SHP77 (cell line): ENCODE measurements at places on chromosomes 6 and 20.

DNA sequence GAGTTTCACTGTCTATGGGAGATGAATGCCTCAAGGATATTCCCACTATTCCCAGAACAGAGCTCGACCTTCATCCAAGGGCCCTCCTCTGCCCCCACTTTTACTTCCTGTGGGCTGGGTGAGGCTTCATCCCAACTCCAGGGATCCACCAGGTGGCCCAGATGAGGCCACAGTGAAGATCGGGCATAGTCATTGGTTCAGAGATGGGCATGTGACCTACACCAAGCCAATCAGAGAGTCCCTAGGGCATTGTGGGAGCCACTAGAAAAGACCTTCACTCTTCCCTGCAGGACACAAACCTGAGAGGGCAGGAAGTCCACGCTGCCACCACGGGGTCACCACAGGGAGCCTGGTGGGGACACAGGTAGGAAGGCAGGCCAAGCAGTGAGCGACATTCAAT is 72.9 kb upstream of the SLC22A16 start:
- DNase-seq, result no peak

- DNase-seq, result no peak
These were observed 16.3 kb downstream of the CCDC167 start for GRCh38 chr6:37483252-37483901.

- DNase-seq, result no peak
These were observed 316.3 kb upstream of the CNR1 start for GRCh38 chr6:88482465-88482864.

GRCh38 chr20:41094353-41095055 is 42.8 kb upstream of the PLCG1 start:
- DNase-seq, result no peak

- DNase-seq, result no peak
These were observed 266.6 kb downstream of the COL12A1 start for GRCh38 chr6:74939151-74939708.

DNA sequence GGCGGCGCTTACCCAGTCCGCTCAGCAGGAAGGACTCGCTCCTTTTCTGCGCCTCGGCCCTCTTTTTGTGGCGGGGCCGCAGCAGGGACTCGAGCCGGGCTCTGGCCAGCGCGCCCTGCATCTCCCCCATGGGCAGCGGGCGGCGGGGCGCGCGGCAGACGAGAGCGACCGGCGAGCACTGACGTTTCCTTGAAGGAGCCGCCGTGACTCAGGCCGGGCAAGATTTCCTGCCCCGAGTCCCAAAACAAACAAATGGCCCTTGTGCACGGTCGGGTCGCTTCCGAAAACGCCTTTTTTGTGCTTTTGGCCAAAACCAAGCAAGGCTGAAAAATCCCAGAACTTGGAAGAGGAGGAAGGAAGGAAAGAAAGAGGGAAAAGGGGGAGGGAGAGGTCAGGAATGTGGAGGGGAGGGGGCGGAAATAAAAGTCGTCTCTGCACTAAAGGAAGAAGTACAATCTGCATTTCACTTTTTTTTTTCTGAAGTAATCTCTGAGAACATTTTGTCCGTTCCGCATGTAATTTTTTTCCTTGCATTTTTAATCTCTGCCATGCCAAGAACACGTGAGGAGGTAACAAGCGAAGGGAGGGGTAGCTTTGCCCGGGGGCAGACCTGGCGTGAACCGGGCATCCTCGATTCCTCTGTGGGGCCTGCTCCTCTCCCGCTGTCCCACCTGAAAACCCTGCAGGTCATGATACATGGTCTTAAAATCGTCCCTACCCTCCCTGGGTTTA is 123.3 kb upstream of the SLC2A12 start:
- DNase-seq, result no peak

DNA sequence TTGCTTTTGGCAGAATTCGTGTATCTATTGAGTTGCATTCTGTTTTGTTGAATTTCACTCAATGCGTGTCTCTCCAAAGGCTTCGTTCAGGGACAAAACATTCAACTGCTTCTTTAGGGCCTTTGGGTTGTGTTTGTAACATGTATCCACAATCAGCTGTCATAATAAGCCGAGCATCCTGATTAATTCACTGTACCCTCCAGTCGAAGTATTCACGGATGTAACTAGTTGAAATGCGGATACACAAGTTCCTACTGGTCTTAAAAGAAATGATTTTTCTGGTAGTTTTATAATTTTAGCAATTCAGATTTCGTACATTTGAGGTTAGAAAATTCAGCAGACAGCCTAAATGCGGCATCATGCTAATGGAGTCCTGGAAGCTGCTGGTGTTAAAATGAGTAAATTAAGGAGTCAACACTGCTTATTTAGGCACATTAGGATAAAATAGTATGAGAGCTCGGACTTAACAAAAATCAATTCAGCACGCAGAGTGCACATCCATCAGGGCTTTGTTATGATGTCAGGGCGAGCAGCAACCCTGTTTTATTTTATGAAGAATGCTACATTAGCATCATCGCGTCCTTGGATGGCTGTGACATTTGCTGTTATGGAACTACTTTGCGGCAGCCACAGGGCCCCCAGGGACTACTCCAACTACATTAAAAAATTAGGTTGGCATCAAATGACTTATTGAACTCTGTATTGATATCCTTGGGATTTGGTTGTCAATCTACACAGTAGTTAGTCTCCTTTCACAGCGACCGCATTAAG is 489.3 kb upstream of the FLRT3 start:
- no peak for DNase-seq

- no peak for DNase-seq
These were observed 154.8 kb downstream of the PTPRK start for GRCh38 chr6:128365520-128366160.

DNA sequence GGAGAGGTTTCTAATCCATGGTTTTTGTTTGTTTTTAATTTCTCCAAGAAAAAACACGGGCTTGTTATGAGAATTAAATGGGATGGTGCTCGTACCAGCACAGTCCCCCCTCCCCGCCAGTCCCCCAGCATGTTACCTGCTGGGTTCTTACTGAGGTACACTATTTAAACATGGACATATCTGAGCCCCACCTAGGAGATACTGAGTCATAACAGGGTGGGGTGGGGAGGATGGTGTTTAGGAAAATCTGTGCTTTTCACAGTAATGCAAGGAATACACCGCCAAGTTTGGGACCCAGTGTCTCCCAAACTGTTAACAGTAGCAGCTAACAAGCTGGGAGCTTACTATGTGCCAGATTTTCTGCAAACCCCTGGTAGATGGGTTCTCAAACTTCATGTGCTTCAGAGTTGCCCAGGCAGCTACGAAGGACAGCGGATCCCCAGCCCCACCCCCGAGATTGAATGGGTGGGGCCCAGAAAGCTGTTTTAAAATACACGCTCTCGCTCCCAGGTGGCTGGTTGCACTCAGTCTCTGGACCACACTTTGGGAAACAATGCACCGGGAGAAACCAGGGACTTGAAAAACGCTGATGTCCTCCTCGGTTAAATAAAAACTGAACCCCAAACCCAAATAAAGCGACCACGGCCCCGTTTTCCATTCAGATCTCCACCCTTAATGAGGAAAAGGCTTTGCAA is 995 bp downstream of the ZFP64 start:
- DNase-seq, result no peak

DNA sequence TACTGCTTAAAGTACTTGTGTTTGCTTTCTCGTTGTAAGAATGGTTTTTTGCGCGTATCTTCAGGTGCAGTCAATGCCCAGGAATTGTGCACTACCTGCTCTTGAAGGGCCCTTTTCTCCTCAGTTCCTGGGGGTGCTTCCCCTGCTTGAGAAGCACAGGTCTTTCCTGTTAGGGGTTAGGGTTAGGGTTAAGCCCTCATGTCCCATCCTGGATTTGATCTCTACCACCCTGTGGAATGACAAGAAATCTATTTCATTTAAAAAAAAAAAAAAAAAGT is 39.6 kb upstream of the TBXT start:
- DNase-seq, result no peak

- no peak for DNase-seq
These were observed 50.1 kb upstream of the ASF1A start for GRCh38 chr6:118843685-118844390.

- no peak for DNase-seq
These were observed at the start of gene DCDC2 for GRCh38 chr6:24357336-24358218. DCDC2 (minus strand) TSS chr6:24358059; CDS start chr6:24357750, 309 bp downstream.

DNA sequence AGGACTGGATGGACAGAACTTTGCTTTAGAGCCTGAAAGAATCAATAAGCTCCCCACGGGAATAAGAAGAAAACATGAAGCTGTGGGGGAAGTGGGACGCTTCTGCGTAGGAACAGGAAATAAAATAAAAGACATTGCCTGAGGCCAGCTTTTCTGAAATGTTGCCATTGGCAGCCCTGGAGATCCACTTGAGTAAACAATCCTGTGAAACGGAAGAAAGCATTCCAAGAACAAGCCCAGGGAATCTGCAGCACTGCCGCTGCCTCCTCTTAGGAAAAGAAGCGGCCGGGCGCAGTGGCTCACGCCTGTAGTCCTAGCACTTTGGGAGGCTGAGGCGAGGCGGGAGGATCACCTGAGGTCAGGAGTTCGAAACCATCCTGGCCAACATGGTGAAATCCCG is 182.3 kb upstream of the RALGAPA2 start:
- DNase-seq, result no peak

- DNase-seq, result peak; percentile 1
These were observed 6.1 kb downstream of the C20orf173 start for GRCh38 chr20:35523298-35523888.

DNA sequence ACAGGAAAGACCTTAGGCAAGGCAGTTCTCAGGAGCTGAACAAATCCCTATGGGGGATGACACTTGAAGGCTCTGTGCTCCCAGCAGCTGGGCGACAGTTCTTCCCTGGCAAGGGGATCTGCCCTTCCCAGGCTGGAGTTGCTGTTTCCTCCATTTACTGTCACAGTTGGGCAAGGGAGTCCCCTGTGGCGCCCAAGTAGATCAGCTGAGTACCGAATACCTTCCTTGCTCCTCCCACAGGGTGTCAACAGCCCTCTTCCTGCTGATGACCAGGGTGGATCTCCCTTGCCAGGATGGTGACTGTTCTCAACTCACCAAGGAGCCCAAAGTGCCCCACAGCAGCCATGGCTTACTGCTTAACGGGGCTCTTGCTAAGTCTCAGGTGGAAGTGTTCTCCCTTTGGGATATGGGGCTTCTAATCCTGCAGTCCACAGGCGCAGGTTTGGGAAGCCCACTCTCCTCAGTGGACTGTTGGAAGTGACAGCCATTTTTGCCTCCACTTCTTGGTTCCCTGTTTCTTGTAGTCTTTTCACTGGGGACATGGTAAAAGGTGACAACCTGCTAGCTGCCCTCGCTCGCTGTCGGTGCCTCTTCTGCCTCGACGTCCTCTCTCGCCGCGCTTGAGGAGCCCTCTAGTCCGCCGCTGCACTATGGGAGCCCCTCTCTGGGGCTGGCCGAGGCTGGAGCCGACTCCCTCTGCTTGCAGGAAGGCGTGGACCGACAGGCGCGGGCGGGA is 5.7 kb upstream of the PSMG4 start:
- DNase-seq, result no peak

GRCh38 chr6:155001482-155001881 is 6.4 kb downstream of the TIAM2 start:
- no peak for DNase-seq

DNA sequence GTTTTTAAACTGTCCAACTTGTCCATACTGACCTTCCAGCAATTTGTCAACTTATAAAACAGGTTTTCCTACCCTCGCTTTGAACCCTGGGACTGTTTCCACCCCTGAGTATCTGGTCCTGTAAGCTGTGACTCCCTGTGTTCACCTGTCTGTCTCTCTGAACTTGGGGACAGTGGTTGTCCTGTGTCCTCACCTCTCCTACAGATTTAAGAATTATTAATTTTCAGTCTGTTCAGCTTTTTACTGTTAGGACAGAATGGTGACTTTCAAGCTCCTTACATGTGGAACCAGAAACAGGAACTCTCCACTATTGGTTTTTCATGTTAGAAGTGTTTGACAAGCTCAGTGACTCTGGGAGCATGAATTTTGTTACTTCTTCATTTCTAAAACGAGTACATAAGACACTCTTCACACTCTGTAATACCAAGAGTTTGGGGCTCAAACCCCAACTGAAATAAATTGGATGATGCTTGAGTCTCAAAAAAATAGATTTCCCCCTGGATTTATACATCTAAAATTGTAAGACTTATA is 713.9 kb downstream of the COL12A1 start:
- DNase-seq, result no peak

DNA sequence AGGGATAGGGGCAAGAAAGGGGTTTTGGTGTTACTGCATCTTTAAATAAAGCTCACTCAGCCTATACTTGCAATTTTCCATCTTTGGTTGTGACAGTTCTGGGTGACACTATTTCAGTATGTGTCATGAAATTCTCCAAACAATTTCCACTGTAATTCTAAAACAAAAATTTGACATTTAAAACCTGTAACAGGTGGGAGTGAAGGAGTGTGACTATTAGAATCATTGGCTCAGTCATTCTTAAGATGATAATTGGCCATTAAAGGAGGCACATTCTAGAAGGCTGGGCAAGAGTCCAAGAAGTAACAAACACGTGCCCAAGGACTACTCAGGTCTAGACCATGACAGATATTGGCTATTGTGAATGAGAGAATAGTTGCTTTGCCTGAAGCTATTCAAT is 153.3 kb upstream of the ARG1 start:
- no peak for DNase-seq

- no peak for DNase-seq
These were observed 22.7 kb upstream of the TRIM39 start for GRCh38 chr6:30304002-30304401.

DNA sequence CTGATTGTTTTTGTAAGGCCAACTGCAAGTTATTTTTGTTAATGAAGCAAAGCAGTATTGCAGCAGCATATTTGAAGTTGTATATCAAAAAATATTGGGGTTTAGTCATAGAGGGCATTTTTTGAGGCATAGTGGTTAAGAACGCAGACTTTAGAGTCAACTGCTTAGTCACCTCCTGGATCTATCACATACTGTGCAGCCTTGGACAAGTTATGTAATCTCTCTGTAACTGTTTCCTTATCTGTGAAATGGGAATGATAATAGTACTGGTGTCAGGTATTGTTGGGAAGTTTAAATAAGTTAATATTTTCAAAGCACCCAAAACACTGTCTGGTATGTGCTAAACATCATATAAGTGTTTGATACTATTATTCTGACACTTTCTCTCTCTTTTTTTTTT is 27.2 kb upstream of the EFHC1 start:
- DNase-seq, result no peak

DNA sequence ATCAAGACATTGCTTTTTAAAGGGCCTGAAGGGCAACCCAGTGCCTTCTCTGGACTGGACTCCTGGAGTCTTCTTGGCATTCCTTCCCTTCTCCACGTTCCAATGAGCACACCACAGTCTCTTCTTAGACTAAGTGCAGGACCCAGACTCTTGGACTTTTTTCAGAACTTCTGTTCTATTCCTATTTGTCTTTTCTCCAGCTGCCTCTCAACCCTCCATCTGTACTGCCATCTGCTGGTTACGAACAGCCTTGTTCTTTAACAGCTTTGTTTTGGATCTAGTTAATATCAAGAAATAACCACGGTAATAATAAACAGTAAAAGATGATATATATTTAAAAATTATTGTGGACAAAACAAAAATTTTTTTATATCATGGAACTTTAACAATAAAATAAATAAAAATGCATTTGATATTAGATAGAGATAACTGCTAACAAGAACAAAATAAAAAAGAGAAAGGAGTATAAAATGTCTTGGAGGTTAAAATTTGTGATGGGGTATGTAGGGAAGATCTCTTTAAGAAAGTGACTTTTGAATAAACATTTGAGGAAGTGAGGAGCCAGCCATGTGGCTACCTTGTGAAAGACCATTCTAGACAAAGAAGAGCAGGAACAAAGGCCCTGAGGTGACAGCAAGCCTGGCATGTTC is 105.1 kb upstream of the HCRTR2 start:
- DNase-seq, result peak; percentile 24

- DNase-seq, result no peak
These were observed 155.9 kb upstream of the ZNF217 start for GRCh38 chr20:53749499-53749898.
